ENCODE measurements at places on chromosomes 1 and 21. TPM values are rescaled to one million over a fixed set of nuclear protein-coding genes. Genes with fewer than 3 reads are reported as not detected.
A peak's percentile ranks its signal among the peaks of the same experiment; 100 is the strongest.

PSEN2 gene
- total RNA-seq = 21.8 TPM

SAMD13 gene
- total RNA-seq = 0.33 TPM

SH2D2A gene
- total RNA-seq = 153 TPM

GSTM5 gene
- total RNA-seq = not detected

RPE65 gene
- total RNA-seq = not detected

LRP8 gene
- 194 TPM for total RNA-seq

GRCh38 chr1:151852733-151853132, 779 bp downstream of the THEM5 start:
- H3K4me1 ChIP-seq = peaks cover 4% of the 10 kb centered on the region
- peaks cover 11% of the 10 kb centered on the region for H3K27me3 ChIP-seq
- no peak for DNase-seq
- H3K4me3 ChIP-seq = no peak overlapping the region
- no peaks in the 10 kb centered on the region for H3K36me3 ChIP-seq

DNA sequence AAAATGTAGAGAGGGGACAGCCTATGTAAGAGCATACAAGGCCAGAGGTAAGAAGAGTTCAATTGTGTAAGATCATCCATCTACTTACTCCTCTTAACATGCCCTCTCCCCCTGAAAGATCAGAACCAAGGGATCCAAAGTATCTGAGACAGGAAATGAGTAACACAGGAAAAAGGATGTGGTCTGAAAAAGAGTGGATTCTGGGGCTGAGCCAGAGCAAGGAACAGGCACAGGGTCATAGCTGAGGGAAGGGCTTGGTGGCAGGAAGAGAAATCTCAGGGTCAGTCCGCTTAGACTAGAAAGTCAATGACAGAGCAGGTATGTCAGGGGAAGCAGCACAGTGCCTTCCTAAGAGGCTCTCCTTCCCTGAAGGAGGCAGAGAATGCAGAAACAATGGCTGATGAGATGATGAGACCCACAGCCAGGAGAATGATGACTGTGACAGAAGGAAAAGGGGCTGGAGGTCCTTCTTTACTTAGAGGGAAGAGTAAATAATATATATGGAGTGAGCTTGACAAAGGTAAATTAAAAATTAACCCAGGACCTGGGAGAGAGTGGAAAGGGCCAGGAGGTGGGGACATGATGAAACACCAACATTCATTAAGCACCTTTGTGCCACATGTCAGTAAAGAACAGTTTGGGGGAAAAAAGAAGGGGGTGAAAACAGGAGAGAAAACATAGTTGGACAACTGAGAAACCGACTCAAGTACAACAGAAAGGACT, 26.2 kb upstream of the A3GALT2 start:
- peaks cover 7% of the 10 kb centered on the region for H3K36me3 ChIP-seq
- H3K27me3 ChIP-seq = no peaks in the 10 kb centered on the region
- H3K4me1 ChIP-seq = peaks cover 33% of the 10 kb centered on the region
- H3K4me3 ChIP-seq = peak overlapping the region; percentile 95
- H3K27ac ChIP-seq = peak overlapping the region; percentile 16

DNA sequence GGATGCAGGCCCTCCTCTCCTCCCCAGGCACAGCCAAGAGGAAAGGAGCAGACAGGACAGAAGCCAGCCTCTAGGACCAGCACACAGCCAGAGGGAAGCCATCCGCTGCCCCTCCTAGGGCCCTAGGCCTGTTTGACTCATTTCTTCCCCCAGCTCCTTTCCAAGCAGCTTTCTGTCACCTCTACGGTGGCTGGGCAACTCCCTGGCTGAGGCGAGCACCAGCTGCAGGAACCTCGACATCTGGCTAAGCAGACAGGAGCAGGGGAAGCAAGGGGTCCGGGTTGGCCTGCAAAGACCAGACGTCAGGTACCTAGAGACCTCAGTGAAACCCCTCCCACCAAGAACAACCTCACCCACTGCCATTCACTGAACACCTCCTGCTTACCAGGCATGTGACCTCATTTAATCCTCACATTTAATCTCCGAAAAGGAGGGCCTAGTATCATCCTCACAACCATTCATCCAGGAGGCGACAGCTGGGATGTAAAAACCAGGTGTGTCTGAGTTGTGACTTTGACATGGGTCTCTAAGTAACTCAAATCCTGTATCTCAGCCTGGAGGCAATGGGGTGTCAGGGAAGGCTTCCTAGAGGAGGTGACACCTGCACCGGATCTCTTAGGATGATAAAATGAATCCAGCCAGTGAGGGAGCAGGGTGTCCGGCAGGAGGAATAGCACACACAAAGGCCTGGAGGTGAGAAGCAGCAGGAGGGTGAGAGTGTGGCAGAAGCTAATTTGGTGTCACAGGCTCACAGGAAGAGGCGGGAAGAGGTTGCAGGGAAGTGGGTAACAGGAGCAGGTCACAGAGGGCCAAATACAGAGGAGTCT, 5.9 kb downstream of the LRP8 start:
- H3K36me3 ChIP-seq = peaks cover 20% of the 10 kb centered on the region
- no peaks in the 10 kb centered on the region for H3K27me3 ChIP-seq
- DNase-seq = no peak
- peak overlapping the region; percentile 60 for H3K4me3 ChIP-seq

DNA sequence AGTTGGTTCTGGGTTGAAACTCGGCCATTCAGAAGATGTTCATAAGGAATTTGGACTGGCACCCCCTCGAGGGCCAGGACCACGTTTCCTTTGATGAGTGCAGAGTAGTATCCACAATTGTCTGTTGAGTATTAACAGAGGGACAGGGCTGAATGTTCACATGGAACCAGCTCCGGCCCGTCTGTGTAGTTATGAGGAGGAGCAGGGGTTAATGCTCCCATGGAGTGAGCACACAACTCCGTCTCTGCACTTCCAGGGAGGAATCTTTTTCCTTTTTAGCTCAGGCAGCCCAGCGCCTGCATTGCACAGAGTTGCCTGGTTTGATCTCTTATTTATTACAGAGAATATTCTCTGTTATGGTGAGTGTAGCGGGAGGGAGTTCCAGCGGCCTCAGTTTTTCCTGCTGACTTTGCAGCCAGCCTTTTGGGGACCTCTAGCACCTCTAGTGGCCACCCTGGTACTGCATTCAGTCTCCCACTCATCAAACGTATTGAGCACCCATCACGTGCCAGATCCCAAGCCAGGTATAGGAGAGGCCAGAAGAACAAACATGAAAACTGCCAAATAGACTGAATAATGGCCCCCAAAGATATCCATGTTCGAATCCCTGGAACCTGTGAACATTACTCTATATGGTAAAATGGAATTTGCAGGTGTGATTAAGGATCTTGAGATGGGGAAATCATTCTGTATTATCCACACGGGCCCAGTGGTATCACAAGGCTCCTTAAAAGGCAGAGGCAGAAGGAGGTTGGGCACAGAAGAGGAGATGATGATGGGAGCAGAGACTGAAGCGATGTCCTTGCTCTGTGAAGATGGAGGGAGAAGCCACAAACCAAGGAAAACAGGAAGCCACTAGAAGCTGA, 167.7 kb upstream of the CSF3R start:
- no peaks in the 10 kb centered on the region for H3K36me3 ChIP-seq
- H3K4me3 ChIP-seq = no peak overlapping the region
- H3K27me3 ChIP-seq = peaks cover 37% of the 10 kb centered on the region

DNA sequence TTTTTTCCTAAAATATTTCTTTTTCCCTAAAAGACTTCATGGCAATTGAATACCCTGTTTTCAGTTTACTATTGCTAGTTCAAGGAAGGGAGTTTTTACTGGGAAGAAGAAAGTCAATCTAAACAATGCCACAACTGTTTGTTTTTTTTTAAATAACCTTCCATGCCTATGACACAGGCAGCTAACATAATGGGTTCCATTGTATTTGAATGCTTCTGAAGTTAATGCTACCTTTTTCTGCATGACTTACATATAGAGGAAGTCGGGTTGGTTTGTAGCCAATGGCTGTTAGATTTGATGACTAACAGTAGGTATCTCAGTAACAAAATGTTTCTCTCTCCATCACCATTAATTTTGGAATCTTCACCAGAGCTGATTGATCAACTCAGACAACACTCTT, 134.0 kb downstream of the KIF26B start:
- no peak overlapping the region for H3K4me3 ChIP-seq
- H3K36me3 ChIP-seq = no peaks in the 10 kb centered on the region
- no peak for DNase-seq
- no peaks in the 10 kb centered on the region for H3K27me3 ChIP-seq
- H3K27ac ChIP-seq = no peak overlapping the region
- H3K4me1 ChIP-seq = peaks cover 3% of the 10 kb centered on the region

DNA sequence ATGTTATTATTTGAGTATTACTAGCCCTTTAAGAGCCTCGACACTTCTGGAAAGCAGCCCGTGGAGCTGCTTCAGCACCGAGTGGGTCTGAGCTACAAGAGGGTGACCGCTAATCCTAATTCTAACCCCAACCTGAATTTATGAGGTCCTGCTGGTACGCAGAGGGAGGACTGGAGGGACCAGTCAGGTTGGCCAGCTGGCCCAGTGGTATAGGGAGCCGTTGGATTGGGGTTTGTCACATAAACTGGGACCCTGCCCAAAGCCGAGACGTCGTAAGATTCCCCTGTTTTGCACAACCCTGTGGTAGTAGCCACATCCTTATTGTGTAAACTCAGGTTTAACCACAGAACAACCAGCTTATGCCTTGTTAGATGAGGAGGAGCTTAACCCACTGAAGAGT, 60.8 kb upstream of the F3 start:
- peak; percentile 80 for DNase-seq
- H3K4me3 ChIP-seq = peak overlapping the region; percentile 85
- peaks cover 45% of the 10 kb centered on the region for H3K27me3 ChIP-seq
- peaks cover 4% of the 10 kb centered on the region for H3K36me3 ChIP-seq
- H3K4me1 ChIP-seq = peaks cover 33% of the 10 kb centered on the region
- H3K27ac ChIP-seq = peak overlapping the region; percentile 89

DNA sequence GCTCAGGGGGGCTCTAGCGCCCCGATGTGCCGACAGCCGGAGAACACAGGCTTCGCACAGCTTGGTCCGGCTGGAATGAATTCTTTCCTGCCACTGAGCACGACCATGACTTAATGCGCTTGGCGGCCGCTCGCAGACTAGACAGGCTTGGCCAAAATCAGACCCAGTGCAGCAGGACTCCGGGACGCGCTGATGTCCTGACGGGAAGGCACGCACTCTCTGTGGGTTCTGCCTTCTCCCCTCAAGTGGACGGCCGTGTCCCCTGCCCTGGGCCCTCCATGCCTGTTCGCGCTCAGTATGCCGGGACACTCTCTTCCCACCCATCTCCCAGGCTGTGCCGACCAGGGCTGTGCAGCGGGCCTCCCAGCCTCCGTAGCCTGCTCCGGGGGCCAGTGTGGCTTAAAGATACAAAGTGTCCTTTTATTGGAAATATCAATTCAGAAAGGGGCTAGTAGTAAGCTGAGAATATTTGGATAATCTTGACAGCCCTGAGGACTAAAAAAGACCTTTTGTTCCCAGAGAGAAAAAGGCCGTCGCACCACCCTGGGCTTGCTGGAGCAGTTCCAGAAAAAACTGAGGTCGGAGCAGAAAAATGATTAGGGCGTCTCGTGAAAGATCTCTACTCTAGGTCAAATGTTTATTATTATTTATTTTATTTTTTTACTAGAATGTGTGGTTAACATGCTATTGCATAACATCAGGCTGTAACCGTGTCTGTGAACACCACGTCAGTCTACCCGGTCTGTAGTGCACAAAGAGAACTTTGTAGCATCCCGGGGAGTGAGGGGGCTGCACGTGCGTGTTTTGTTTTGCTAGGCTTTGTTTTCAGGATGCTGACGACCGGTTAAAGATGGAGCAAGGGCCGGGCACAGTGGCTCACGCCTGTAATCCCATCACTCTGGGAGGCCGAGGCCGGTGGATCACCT, 88.1 kb upstream of the ARHGEF16 start:
- no peak overlapping the region for H3K4me3 ChIP-seq
- H3K27ac ChIP-seq = no peak overlapping the region
- H3K36me3 ChIP-seq = peaks cover 7% of the 10 kb centered on the region
- DNase-seq = no peak
- H3K27me3 ChIP-seq = peaks cover 35% of the 10 kb centered on the region

DNA sequence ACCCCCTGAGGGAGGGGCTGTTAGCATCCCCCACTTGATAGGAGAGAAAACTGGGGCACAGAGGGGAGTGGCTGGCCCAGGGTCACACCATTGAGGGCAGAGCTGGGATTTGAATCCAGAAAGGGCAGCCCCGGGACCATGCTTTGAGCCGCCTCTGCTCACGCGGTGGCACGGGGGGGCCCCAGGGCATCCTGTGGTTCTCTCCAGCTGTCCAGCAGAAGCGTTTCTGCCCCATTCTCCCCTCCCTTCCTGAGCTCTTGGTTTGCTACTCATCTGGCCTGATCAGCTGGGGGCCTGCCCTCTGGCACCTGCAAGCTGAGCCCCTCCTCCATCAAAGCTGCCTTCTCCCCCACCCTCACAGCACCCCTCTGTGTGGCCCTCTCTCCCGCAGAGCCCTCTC, 37.5 kb downstream of the FBXO2 start:
- H3K4me1 ChIP-seq = no peaks in the 10 kb centered on the region
- no peak overlapping the region for H3K4me3 ChIP-seq
- no peak overlapping the region for H3K27ac ChIP-seq
- peaks cover 13% of the 10 kb centered on the region for H3K27me3 ChIP-seq
- H3K36me3 ChIP-seq = no peaks in the 10 kb centered on the region
- no peak for DNase-seq

GRCh38 chr1:109398343-109399225, 866 bp upstream of the SORT1 start:
- H3K4me1 ChIP-seq = peaks cover 15% of the 10 kb centered on the region
- no peak overlapping the region for H3K27ac ChIP-seq
- H3K4me3 ChIP-seq = peak overlapping the region; percentile 67

- no peak overlapping the region for H3K4me3 ChIP-seq
- H3K27ac ChIP-seq = no peak overlapping the region
- peaks cover 10% of the 10 kb centered on the region for H3K27me3 ChIP-seq
- DNase-seq = no peak
- peaks cover 7% of the 10 kb centered on the region for H3K4me1 ChIP-seq
Observed at GRCh38 chr1:9294405-9294773, 1.7 kb downstream of the SPSB1 start.

- no peak overlapping the region for H3K27ac ChIP-seq
- no peak for DNase-seq
- no peaks in the 10 kb centered on the region for H3K27me3 ChIP-seq
- no peak overlapping the region for H3K4me3 ChIP-seq
Observed at GRCh38 chr21:26408511-26408910, 164.6 kb downstream of the CYYR1 start.

- DNase-seq = peak; percentile 57
- H3K36me3 ChIP-seq = peaks cover 2% of the 10 kb centered on the region
- H3K4me1 ChIP-seq = peaks cover 6% of the 10 kb centered on the region
- H3K4me3 ChIP-seq = no peak overlapping the region
- H3K27ac ChIP-seq = peak overlapping the region; percentile 68
Observed at GRCh38 chr1:53274541-53275185, 36.3 kb upstream of the MAGOH start.

- H3K36me3 ChIP-seq = peaks cover 10% of the 10 kb centered on the region
- no peaks in the 10 kb centered on the region for H3K27me3 ChIP-seq
- peak overlapping the region; percentile 46 for H3K27ac ChIP-seq
- H3K4me3 ChIP-seq = no peak overlapping the region
- DNase-seq = no peak
Observed at GRCh38 chr21:46406001-46406400, 52.7 kb upstream of the DIP2A start.

- no peak overlapping the region for H3K4me3 ChIP-seq
- H3K27ac ChIP-seq = no peak overlapping the region
- no peak for DNase-seq
- no peaks in the 10 kb centered on the region for H3K4me1 ChIP-seq
- peaks cover 14% of the 10 kb centered on the region for H3K36me3 ChIP-seq
Observed at GRCh38 chr1:170156594-170156993, 10.8 kb downstream of the NTMT2 start.

GRCh38 chr1:110084227-110085078, 14.0 kb upstream of the ALX3 start:
- peak overlapping the region; percentile 83 for H3K4me3 ChIP-seq
- H3K27me3 ChIP-seq = peaks cover 38% of the 10 kb centered on the region
- H3K27ac ChIP-seq = no peak overlapping the region
- peaks cover 25% of the 10 kb centered on the region for H3K4me1 ChIP-seq
- DNase-seq = no peak

GRCh38 chr1:93689521-93690223, 8.0 kb upstream of the BCAR3 start:
- H3K27ac ChIP-seq = no peak overlapping the region
- no peaks in the 10 kb centered on the region for H3K36me3 ChIP-seq
- no peaks in the 10 kb centered on the region for H3K27me3 ChIP-seq
- H3K4me1 ChIP-seq = no peaks in the 10 kb centered on the region
